Activated CD4-positive, alpha-beta T cell treated with anti-CD3 and anti-CD28 coated beads, Interleukin-2, amount 50 U/mL, for 24 hours (primary cell): ENCODE measurements at places on chromosomes 4 and X.

GRCh38 chr4:2337131-2337723 is 75.3 kb upstream of the MXD4 start:
- DNase-seq, result no peak

DNA sequence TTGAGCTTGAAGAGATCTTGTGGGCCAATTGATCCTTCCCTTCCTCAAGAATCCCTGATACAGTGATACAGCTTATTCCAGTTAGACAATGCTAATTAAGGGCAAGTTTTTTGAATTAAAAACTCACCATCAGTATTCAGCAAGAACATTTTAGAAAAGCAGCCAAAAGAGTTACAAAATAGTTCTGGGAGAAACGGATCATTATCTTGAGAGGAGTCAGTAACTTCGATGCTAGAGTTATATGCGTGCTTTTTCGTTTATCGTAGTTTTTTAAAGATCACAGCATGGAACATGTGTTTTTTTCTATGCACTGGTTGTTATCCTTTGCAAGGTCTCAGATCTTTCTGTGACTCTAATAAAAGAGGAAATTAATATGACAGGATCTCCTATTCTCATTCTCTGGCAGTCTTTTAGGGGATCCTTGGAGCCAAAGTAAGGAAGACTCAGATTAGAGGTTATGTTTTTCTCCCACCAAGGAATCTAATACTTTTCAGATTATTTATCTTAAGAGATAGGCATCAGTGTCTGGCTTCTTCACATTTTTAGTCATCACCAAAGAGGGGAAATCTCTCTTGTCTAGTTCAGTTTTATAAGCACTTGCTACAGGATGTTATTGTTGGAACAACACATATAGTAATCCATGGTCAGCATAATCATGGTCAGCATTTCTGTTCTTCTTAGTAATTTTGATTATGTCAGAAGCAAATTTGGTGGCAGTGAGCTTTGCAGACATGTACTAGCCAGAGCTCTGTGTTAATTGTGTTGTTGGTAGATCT is 109.7 kb downstream of the PDLIM5 start:
- DNase-seq, result no peak

DNA sequence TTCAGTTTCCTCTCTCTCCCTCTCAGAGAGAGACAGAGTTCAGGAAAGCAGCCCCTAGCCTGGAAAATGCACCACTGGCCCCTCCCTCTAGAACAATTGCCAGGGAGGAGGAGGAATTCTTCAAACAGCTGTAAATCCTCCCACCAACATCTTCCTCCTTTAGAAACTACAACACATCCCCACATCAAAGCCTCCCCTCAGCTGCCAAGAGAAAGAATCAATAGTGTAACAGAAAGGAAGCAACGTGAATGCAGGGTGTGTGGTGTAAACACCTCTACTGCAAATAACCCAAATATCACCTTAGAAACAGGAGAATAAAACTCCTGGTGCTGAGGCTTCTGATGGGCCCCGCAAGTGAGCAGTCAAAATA is 249.9 kb upstream of the GATB start:
- DNase-seq, result no peak

- no peak for DNase-seq
Observed at GRCh38 chrX:150198776-150199175, 164.3 kb upstream of the MAMLD1 start.

- DNase-seq, result no peak
Observed at GRCh38 chrX:69318651-69319340, 153.5 kb upstream of the PJA1 start.

- DNase-seq, result no peak
Observed at GRCh38 chr4:82741188-82741587, 57.4 kb downstream of the SCD5 start.

GRCh38 chr4:54099748-54100574 is at the start of gene GSX2:
Gene GSX2, plus strand, starts transcription at chr4:54100163. Its CDS starts 182 bp downstream, at chr4:54100345.
- DNase-seq, result no peak

- no peak for DNase-seq
Observed at GRCh38 chrX:119455264-119455663, 13.0 kb upstream of the SLC25A5 start.

DNA sequence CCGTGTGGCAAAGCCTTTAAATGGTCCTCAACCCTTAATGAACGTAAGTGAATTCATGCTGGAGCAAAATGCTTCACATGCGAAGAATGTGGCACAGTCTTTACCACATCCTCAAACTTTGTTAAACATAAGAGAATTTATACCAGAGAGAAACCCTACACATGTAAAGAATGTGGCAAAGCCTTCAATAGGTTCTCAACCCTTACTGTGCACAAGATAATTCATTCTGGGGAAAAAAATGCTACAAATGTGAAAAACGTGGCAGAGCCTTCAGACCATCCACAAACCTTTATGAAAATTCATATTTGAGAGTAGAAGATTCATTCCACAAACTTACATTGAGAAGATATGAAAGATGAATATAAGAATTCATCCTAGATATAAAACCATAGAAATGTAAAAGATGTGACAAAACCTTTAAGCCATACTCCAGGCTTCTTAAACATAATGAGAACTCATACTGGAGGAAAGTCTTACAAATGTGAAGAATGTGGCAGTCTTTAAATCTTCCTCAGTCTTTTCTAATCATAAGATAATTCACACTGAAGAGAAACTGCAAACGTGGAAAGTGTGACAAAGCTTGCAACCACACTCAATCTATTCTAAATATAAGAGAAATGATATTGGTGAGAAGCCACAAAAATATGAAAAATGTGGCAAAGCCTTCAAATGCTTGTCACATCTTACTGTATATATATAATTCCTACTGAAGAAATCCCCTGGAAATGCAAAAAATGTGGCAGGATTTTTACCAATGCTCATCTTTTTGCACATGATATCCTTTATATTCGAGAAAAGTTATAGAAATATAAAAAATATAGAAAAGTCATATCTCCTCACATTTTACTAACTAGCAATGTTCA is 36.9 kb downstream of the ZNF141 start:
- no peak for DNase-seq

GRCh38 chrX:16695079-16695676 is 17.3 kb downstream of the CTPS2 start:
- peak; percentile 14 for DNase-seq

DNA sequence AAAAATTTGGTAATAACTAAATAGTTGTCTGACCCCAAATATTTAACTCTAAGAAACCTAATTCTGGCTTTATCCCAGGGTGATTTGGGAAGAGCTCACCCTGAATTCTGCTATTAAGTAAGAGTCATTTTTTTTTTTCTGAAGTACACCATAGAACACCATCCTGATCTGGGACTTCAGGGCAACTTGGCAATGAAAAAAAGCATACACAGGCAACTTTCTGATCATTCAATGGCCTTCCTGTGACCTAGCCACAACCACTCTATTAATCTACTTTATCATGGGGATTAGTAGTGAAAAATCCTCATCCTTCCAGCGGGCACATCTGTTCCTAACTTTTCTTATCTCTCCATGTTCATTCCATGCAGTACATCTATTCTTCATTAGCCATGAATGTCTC is 333.2 kb upstream of the MAD2L1 start:
- no peak for DNase-seq

DNA sequence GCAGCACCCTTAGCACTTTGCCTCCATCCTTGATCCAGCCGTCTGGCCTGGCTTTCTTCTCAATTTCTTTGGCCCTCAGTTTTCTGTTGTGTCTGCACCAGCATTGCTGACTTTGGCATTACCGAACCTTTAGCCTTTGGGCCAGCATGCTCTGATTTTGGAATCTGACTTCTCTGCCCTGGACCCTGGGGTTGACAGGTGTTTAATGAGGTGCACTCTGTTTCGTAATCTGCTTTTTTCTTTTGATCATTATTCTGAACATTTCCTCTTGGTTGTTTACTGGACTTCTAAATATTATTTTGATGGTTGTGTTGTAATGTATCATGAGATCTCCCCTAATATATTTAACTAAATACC is 71.5 kb upstream of the ENPP6 start:
- no peak for DNase-seq

DNA sequence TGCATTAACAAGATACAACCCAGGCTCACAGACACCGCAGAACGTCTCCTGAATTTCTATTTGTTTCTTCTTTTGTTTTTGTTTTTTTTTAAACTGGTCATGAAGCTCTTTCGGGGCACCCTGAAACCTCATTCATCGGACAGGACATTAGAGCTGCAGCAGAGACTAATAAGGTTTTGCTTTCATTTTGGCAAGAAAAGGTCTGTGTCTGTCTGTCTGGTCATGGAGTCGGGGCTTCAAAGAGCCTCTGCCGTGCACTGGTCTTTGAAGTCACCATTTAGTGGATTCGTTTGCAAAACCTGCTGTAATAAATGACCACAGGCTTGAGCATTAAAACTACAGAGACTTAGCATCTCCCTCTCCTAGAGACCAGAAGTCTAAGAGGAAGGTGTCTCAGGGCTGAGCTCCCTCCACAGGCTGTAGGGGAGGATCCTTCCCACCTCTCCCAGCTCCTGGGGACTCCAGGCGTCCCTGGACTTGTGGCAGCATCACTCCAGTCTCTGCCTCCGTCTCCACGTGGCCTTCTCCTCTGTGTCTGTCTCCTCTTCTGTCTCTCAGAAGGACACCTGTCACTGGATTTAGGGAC is 247.5 kb downstream of the CRLF2 start:
- DNase-seq, result no peak

- no peak for DNase-seq
Observed at GRCh38 chr4:140743194-140743931, 12.8 kb downstream of the TBC1D9 start.

- DNase-seq, result no peak
Observed at GRCh38 chr4:189293459-189293858, 647.2 kb upstream of the FRG1 start.

DNA sequence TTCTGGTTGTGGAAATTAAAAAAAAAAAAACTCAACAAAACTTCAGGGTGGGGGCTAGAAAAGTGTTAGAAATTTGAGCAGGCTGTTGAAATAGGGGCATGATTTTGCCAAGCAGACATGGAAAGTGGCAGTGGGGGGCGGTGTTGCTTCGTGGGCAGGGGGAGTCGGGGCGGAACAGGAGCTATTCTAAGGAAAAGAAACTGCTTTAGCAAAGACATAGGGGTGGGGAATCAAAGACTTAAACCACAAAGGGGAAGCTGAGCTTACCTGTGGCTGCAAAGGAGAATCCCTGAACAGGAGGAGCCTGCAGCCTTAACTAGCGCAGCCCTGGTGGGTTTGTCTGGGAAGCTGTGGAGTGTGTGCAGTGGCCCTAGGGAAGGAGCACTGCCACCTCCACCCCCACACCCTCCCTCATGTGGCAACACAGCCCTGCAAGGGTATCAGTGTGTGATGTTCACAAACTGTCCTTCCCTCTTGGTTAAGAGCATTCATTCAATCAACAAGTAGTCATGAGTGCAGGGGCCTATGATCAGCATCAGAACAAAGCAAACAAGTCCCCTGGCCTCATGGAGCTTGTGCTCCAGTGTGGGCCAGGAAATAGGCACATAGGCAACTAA is 20.5 kb downstream of the SEL1L3 start:
- no peak for DNase-seq

- DNase-seq, result no peak
Observed at GRCh38 chr4:183907871-183908683, 3.0 kb downstream of the STOX2 start.

DNA sequence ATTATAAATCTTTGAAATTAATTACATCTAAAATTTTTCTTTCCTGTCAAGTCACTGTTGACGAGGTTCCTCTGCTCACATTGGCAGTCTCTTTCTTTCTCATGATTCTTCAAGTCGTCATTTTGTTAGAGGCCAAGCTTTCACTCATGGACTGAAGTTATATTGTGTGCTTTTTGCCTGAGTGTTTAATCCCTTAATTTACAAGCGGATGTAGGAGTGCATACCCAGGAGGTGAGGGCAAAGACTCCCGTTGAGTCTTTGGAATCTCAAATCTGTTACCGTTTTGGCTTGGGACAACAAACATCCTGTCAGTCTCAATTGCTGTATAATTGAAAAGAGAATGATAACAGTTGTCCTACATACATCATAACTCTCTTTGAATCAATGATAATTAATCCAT is 345.0 kb downstream of the TRIML1 start:
- DNase-seq, result no peak

DNA sequence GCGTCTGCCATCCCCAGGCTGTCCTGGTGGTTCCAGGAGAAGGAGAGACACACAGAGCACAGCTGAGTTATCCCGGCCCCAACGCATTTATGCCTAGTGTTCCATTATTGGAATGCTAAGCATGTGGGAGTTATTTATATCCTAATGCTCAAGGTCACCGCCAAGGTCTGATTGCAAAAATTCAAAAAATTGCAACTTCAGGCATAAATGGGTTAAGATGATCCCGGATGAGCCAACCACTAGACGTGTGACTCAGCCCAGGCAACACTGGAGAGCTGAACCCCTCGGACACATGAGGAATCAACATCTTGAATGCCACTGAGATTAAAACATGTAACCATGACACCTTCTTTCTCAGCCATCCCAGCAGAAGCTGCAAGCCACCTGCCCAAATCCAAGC is 3.8 kb upstream of the ZCCHC4 start:
- DNase-seq, result no peak

DNA sequence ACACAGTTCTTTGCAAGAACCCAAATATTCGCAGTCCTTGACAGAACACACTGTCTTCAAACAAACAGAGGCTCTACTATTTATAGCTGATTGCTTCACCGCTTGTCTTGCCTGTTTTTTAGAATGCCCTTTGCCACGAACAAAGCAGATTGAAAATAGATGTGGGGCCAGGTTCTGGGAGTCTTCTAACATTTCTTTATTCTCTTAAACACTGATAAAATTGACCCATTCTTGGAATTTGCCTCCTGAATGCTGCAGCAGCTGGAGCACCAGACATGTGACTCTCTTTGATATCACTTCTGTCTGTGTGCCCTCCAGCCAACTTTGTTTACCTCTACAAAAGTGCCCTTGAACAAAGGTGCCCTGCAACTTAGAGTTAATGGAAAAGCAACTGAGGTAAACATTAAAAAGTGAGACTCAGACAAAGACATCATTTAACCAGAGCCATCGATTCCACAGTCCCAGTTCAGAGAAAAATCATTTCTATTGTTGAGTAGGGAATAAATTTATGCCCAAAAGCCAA is 64.2 kb upstream of the SPP1 start:
- DNase-seq, result no peak

DNA sequence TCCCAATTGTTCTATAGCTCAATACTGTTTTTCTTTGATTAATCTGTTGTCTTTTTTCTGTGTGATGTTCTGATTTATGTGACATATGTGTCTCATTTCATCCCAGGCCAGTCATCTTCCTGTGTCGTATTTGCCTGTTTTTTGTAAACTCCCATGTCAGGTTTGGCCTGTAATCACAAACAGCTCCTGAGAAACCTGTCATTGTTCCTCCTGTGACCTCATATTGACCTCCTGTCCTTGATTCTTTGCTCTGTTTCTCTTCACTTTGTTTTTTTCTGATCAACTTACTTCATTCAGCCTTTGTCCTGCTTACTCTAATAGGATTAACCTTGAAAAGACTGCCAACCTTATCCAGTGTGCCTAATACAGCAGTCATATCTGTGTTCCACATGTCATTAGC is 438.3 kb downstream of the CFAP47 start:
- DNase-seq, result no peak

GRCh38 chr4:26058537-26058936 is 144.5 kb downstream of the SMIM20 start:
- DNase-seq, result no peak

- DNase-seq, result no peak
Observed at GRCh38 chrX:71420686-71421085, 54.5 kb downstream of the TAF1 start.
